ENCODE measurements at places on chromosomes 7 and 10. TPM values are rescaled to one million over a fixed set of nuclear protein-coding genes. Genes with fewer than 3 reads are reported as not detected.

PAX2 gene
- total RNA-seq = not detected

ASZ1 gene
- not detected for total RNA-seq

NUTM2A gene
- total RNA-seq = 0.73 TPM

ANKRD7 gene
- total RNA-seq = not detected

ARHGAP19 gene
- total RNA-seq = 47.0 TPM

LIPJ gene
- total RNA-seq = not detected

RAPGEF5 gene
- 0.43 TPM for total RNA-seq

TDRD1 gene
- 0.35 TPM for total RNA-seq

MOGAT3 gene
- total RNA-seq = not detected

TUBB8 gene
- total RNA-seq = not detected

C10orf95 gene
- 0.33 TPM for total RNA-seq

PKD2L1 gene
- 0.18 TPM for total RNA-seq

OGA gene
- total RNA-seq = 142 TPM

COL26A1 gene
- total RNA-seq = not detected

TET1 gene
- 1.5 TPM for total RNA-seq

PDZD7 gene
- total RNA-seq = 1.9 TPM
